GM12865 (cell line): ENCODE measurements at places on chromosomes 12 and 14.

DNA sequence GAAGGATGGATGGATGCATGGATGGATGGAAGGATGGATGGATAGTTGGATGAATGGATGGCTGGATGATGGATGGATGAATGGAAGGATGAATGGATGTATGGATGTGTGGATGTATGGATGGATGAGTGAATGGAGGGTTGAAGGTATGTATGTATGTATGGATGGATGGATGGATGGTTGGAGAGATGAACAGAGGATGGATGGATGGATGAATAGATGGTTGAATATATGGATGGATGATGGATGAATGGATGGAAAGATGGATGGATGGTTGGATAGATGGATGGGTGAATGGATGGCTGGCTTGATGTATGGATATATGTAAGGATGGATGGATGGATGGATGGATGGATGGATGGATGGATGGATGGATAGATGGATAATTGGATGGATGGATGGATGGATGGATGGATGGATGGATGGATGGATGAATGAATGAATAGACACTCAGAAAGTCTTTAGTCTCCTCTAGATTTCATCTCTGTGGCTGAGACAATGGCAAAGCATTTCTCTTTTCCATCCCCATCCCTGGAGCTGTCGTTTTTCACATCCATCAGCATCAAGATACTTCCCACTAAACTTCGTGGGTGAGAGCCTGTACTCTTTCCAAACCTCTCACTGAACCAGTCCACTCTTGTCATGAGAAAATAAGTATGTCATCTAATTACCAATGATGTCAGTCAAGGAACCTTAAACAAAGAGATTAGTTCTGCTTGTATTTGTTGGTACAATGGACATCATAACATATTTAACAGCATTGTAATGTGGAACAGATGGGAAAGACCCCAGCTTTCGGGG lies 74.8 kb upstream of the CLMN start:
- DNase-seq, result no peak

- no peak for DNase-seq
Observed at GRCh38 chr14:101225157-101226152, 321.9 kb upstream of the RTL1 start.

- no peak for DNase-seq
Observed at GRCh38 chr12:44422559-44422958, 453.6 kb downstream of the NELL2 start.

GRCh38 chr12:3186546-3187215 lies 109.5 kb downstream of the TSPAN9 start:
- DNase-seq, result peak; percentile 56

- no peak for DNase-seq
Observed at GRCh38 chr14:54487771-54488170, 1.0 kb downstream of the GMFB start.

GRCh38 chr12:115452751-115453281 lies 768.8 kb upstream of the TBX3 start:
- DNase-seq, result no peak

DNA sequence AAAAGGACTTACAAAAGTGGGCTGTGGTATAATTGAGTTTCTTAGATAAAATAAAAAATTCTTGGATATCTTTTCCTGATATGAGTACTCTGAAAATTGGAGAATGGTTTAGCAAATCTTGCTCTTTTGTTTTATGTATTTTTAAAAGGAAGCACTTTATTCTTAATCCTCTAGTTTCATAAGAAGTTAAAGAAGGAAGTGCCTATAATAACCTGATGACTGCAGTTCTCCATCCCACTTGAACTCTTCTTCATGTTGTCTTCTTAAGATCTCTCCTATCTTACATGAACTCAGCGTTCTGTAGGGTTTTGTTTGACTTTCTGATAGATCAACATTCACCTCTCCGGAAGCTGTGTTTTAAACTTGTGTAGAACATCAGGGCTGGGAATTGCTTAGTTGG lies 271.0 kb downstream of the ERC1 start:
- DNase-seq, result no peak

GRCh38 chr12:26185532-26186320 lies 9.6 kb upstream of the SSPN start:
- no peak for DNase-seq
